ENCODE measurements at places on chromosomes 4 and X.

GRCh38 chr4:138911909-138912703 lies 103.5 kb upstream of the NOCT start:
- DNase-seq, result no peak

- DNase-seq, result no peak
Observed at GRCh38 chr4:99845708-99846469, 29.3 kb downstream of the DAPP1 start.

DNA sequence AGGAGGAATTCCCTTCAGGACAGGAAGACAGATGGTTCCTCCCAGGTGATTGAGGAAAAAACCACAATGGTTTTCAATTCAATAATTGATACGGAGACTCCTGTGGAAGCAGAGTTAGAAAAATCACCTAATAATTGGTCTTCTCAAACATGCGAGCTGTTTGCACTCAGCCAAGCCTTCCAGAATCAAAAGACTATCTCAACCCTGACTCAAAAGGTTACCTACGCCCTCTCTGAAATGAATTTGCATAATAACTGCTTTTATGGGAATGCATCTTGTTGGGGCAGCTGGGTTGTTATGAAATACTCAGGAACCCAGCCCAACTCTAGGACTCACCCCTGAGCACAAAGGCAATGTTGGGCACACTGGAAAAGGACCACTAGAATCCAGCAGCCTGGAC lies 66.9 kb upstream of the ARSJ start:
- DNase-seq, result no peak

GRCh38 chr4:52873861-52874343 lies 11.8 kb downstream of the RASL11B start:
- DNase-seq, result no peak

DNA sequence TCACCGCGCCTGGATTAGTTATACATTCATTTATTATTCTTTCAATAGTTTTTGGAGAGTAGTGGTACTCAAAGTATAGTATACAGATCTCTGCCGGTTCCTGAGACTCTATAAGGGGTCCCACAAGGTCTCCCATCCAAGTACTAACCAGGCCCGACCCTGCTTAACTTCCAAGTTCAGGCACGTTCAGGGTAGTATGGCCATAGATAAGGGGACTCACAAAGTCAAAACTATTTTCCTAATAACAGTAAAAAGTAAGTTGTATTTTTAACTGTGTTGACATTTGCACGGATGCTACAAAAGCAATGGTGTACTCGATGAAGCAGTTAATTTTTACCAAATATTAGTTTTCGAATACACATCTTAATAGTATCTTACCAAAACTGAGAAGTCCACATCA lies 84.4 kb upstream of the STK26 start:
- DNase-seq, result no peak

DNA sequence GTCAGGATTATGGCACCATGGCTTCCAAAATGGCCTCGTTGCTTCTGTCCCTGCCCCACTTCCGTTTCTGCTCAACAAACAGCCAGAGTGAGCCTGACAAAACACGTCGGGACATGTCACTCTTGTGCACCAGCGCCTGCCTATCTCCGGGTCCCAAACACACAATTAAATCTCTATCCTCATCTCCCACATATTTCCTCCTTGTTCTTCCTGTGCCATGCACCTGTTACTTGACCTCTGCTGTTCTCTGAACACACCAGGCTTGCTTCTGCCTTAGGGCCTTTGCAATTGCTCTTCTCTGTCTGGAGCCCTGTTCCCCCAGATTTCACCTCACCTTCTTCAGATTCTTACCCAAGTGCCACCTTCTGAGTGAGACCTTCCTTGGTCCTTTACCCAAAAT lies 12.7 kb upstream of the CD38 start:
- DNase-seq, result no peak

DNA sequence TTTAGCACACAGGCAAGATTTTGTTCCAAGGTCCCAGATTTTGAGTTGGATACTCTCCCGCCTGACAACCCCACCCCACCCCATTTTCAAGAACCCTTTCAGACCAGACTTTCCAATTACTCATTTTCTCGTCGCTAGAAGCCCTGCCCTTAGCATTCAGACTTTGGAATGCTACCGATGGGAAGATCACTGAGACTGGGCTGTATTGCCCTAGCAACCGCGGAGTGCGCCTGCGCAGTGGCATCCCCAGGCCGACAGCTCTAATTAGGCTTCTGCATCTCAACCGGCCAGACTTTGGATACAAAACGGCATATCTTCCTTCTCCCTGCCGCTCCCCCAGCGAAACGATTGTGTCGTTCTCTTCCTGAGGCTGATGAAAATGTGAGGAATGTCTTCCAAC lies 3.4 kb downstream of the MAGEE2 start:
- no peak for DNase-seq

DNA sequence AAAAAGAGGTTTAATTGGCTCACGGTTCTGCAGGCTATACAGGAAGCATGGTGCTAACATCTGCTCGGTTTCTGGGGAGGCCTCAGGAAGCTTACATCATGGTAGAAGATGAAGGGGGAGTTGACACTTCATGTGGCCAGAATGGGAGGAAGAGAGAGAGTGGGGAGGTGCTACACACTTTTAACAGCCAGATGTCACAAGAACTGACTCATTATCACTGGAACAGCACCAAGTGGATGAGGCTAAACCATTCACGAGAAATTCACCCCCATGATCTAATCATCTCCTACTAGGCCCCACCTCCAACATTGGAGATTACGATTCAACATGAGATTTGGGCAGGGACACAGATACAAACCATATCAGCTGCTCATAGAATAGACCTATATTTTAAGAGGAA lies 255.8 kb downstream of the OPHN1 start:
- no peak for DNase-seq

DNA sequence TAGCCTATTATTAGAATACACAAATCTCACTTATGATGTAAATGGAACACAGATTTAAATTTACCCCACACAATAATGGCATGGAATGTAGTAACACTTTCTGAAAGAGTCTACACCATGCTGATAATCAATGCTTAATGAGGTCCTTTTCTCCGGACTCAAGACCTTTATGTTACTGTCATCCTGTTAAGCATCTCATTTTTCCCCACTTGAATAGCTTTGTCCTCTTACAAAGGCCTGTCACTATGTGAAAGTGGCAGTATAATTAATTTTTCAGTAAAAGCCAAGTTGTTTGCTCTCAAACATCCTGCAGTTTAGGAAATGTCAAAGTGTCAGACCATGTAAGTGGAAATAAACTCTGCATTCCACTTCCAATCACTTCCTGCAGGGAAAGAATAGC lies 96.4 kb downstream of the GPC3 start:
- DNase-seq, result no peak

GRCh38 chr4:1948892-1949436 lies 59.8 kb downstream of the NELFA start:
- DNase-seq, result no peak

DNA sequence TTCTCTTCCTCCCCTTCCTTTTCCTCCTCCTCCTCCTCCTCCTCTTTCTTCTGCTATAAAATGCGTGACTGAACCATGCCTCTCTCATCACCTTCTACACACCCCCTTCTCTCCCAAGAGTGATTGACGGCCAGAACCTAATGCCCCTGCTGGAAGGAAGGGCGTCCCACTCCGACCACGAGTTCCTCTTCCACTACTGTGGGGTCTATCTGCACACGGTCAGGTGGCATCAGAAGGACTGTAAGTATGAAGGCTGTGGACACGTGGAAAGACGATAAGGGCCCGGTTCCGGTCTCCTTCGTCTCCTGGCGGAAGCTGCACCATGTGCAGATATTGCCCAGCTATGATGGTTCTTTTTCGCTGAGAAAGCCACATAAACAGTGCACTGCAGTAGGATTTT lies 12.1 kb upstream of the ARSF start:
- no peak for DNase-seq

DNA sequence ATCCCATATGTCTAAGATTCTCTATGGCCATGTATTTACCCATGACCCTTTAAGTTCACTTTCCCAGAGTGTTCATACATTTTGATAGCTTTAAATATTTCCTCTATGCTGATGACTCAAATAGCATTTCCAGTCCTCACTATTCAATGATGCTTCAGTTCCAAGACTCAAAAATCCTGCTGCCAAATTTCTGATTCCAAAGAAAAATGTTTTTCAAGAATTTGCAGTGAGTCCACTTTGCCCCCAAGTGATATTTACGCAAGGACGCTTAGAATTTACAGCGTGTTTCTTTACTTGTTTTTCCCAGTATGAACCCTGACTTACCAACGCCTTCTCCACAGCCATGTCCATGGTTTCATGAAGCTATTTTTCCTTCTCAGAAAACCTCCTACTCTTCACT lies 127.9 kb upstream of the PCDH18 start:
- DNase-seq, result no peak

DNA sequence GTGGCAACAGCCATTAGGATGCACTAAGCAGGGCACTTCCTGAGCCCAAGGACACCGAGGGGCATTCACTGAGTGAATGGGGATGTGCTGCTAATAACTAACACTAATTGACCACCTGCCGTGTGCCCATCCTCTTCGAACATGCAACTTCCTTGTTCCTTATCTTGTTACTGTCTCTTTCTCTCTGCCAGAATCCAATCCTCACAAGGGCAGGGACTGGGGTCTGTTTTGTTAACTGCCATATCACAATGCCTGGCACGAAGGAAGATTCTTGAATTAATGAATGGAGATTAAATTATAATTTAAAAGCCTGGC lies 1.3 kb downstream of the ERAS start:
- DNase-seq, result no peak

DNA sequence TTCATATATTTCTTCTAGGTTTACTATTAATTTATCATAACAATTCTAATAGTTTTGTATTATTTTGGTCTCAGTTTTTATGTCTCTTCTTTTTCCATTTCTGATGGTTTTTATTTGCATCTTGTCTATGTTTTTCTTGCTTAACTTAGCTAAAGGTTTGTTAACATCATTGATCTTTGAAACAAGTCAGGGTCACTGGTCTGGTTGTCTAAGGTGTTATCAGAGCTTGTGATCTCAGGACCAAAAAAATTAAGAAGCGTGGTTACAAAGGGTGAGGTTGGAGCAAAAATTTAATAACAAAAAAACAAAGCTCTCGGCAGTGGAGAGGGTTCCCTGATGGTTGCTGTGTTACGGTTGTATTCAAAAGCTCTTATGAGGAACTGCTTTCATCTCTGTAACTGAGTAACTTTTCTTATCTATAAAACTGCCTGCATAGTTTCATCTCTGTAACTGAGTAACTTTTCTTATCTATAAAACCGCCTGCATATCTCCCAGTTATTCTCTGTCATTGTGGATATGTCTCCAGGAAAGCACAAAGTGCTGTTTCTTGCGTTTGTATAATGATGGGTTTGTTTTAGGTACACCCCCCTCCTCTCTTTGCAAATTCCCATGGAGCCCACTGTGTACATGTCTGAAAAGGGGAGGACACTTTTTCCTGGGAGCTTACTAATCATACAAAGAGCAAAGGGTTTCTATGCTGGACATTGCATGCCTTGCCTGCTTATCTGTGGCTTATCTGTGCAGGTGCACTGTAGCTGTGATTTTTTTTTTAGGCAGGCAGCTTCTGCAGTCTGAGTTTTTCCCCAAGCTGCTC lies 62.4 kb upstream of the UGT2B15 start:
- DNase-seq, result no peak

DNA sequence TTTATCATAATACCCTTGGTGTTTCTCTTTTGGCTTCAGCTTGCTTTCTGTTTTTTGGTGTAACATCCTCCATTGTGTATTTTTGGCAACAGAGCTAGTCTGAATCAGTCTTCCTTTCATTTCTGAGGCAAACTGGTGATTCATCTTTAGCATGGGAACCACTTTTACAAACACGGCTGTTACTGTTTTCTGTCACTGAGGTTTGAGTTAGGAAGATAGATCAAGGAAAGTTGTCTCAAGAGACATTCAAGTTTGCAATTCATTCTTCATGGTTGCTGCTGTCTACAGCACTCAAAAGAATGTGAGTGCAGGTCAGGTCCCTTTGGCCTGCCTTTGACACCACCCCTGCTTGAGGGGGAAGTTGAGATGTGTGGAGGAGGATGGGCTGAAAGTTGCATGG lies 36.3 kb downstream of the IL21 start:
- no peak for DNase-seq

GRCh38 chrX:150199803-150200202 lies 163.3 kb upstream of the MAMLD1 start:
- DNase-seq, result no peak

DNA sequence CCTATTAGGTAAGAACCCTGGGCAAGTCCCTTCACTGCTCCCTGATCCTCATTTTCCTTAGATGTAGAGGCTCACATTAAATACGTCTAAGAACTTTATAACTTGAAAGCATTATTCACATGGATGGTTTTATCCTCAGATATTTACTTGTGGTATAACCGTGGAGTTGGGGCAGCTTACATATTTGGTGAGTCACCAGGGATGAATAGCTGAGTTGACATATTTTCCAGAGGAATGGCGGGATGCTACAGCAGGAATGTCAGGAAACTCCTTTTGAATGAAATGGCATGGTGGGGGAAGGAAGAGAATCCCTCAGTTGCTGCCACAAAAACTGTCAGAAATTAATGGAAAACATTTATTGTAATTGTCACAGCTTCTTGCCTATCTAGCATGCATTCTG lies 165.3 kb upstream of the RPS6KA3 start:
- no peak for DNase-seq

DNA sequence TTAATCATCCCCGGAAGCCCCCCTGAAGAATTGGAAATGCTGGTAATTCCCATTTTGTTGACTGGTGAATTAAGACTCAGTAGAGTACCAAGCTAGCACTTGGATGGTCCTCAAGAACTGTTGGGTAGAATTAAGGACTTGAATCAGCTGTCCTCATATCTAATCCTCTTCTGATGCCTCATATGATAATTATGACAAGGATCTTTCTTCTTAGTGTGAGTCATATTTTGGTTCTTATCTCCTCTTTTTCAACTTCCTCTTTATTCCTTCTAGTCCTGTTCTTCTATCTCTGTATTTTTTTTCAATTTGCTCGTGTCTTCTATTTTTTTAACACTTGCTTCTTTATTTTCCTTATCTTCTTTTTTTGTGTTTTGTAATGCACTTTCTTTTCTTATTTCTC lies 206.3 kb upstream of the ANXA3 start:
- no peak for DNase-seq

DNA sequence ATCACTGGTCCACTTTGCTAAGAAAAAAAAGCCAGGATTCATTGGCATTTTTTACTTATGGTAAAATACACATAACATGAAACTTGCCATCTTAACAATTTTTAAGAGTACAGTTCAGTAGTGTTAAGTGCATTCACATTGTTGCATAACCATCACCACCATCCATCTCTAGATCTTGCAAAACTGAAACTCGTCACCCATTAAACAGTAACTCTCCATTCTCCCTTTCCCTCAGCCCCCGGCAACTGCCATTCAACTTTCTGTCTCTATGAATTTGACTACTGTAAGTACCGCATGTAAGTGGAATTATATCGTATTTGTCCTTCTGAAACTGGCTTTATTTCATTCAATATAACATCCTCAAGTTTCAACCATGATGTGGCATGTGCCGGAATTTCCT lies 56.3 kb upstream of the LNX1 start:
- no peak for DNase-seq

GRCh38 chrX:141632124-141632523 lies 42.6 kb downstream of the SPANXA2 start:
- no peak for DNase-seq

GRCh38 chr4:8545439-8545765 lies 34.8 kb upstream of the GPR78 start:
- no peak for DNase-seq

- DNase-seq, result no peak
Observed at GRCh38 chr4:82508806-82509428, 52.9 kb downstream of the TMEM150C start.
